ENCODE measurements at places on chromosomes 2 and 18.

GRCh38 chr2:174325373-174326160 is 9.2 kb upstream of the SP9 start:
- DNase-seq, result no peak

- no peak for DNase-seq
Measured at GRCh38 chr2:151907286-151908203, 79.3 kb upstream of the ARL5A start.

GRCh38 chr2:11393711-11394236 is 49.3 kb upstream of the ROCK2 start:
- no peak for DNase-seq

DNA sequence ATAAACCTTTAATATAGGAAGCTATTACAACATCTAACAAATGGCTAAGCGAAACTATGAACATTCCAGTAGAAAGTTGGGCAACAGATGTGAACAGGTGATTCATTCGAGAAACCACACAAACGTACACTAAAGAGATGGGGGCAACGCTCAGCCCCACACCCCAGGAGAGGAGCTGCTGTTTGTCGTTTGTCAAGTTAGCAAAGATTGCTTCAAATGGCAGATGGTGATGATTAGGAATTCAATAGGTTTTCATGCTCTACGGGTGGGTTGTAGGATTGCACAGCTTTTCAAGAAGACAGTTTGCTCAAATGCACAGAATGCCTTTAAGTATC is 154.7 kb upstream of the HDAC4 start:
- DNase-seq, result no peak

DNA sequence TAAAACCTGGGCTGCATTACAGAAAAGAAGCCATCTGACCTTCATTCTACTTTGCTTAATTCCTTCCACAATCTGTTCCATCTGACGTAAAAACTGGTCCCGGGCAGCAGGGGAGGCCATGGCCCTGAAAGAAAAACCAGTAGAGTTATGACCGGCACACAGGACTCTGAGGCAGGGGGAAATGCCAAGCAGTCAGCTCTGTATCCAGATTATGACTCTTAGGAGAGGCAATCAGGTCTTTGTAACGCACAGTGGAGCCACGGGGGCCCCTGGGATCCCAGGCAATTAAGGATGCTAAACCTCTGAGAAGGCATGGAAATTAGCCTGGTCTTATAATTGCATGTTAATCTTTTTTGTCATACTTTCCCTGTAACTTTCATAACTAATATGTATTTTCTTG is 78.4 kb downstream of the CCDC93 start:
- no peak for DNase-seq

GRCh38 chr2:96733931-96734330 is 5.9 kb downstream of the LMAN2L start:
- DNase-seq, result no peak
